Activated naive CD8-positive, alpha-beta T cell treated with anti-CD3 and anti-CD28 coated beads, Interleukin-2, amount 10 ng/mL, durations not matched to agents 7 days and 5 days (primary cell): ENCODE measurements at places on chromosomes 16 and 17. TPM values are rescaled to one million over a fixed set of nuclear protein-coding genes. Genes with fewer than 3 reads are reported as not detected.
A peak's percentile ranks its signal among the peaks of the same experiment; 100 is the strongest.

Gene KRTAP9-2
- not detected for total RNA-seq

Gene CACNG1
- not detected for total RNA-seq

Gene NOXO1
- 0.58 TPM for total RNA-seq

Gene MOSMO
- total RNA-seq, result 14.7 TPM

Gene DPEP3
- 0.64 TPM for total RNA-seq

Gene GRB7
- total RNA-seq, result 0.61 TPM

Gene CCDC200
- 0.45 TPM for total RNA-seq

Gene APOBR
- total RNA-seq, result 23.9 TPM

Gene C17orf107
- 1.9 TPM for total RNA-seq

Gene PLA2G15
- total RNA-seq, result 10.8 TPM

Gene GIT1
- 73.3 TPM for total RNA-seq

Gene RPGRIP1L
- 5.5 TPM for total RNA-seq

Gene DPEP1
- not detected for total RNA-seq

Gene STXBP4
- 7.9 TPM for total RNA-seq

Gene CLEC19A
- total RNA-seq, result not detected

DNA sequence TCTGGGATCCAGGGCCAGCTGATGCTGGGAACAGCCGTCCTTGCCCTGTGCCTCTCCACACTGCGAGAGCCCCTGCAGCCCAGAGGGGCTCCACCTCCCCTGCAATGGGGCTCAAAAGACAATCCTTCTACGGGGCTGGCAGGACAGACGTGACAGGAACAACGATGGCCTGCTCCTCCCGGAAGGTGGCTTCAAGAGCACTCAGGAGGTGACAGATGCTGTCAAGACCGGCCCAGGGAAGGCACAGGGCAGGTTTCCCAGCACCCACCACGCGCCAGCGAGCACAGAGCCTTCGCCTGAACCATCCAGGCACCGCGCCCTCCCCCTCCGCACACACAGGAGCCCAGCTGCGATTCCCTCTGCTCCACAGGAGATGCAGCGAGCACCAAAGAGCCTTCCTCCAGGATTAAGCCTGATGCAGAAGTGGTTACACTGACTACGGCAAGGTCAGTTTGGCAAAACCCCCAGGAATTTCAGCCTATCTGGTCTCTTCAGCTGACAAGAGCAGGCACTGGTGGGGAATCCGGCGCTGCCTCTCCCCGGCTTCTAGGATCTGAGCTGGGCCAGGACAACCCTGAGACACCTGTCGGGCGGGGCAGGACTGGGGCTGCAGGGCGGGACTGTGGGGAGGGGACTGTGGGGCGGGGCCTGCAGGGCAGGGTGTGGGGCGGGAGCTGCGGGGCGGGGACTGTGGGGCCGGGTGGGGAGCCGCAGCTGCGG is 103.4 kb downstream of the ZNF778 start:
- peaks cover 14% of the 10 kb centered on the region for H3K36me3 ChIP-seq
- H3K27ac ChIP-seq, result no peak overlapping the region
- H3K27me3 ChIP-seq, result no peaks in the 10 kb centered on the region
- peaks cover 77% of the 10 kb centered on the region for H3K4me1 ChIP-seq
- peak; percentile 32 for DNase-seq
- no peak overlapping the region for H3K4me3 ChIP-seq

DNA sequence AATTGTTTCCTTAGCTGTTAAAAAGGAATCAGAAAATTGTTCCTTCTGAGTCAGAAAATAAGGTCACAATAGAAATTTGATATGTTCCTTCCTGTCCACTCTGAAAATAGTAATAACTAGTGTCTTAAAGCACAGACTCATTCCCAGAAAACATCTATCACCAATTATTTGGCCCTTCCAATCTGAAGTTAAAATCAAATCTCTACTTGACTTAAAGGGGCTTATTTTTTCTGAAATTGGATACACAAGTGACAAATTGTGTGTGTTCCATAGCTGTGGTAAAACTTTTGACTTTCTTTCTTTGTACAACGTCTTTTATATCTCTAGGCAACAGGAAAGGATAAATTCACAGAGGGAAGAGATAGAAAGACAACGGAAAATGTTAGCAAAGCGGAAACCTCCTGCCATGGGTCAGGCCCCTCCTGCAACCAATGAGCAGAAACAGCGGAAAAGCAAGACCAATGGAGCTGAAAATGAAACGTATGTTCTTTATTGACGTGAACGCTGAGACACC is 54.5 kb upstream of the MRC2 start:
- DNase-seq, result no peak
- H3K36me3 ChIP-seq, result peaks cover 37% of the 10 kb centered on the region
- no peaks in the 10 kb centered on the region for H3K4me1 ChIP-seq
- H3K4me3 ChIP-seq, result no peak overlapping the region
- no peak overlapping the region for H3K27ac ChIP-seq

- DNase-seq, result no peak
- peaks cover 7% of the 10 kb centered on the region for H3K36me3 ChIP-seq
- H3K4me3 ChIP-seq, result no peak overlapping the region
- peaks cover 7% of the 10 kb centered on the region for H3K4me1 ChIP-seq
- H3K27me3 ChIP-seq, result no peaks in the 10 kb centered on the region
Measured at GRCh38 chr17:51372345-51373004, 112.1 kb downstream of the UTP18 start.

DNA sequence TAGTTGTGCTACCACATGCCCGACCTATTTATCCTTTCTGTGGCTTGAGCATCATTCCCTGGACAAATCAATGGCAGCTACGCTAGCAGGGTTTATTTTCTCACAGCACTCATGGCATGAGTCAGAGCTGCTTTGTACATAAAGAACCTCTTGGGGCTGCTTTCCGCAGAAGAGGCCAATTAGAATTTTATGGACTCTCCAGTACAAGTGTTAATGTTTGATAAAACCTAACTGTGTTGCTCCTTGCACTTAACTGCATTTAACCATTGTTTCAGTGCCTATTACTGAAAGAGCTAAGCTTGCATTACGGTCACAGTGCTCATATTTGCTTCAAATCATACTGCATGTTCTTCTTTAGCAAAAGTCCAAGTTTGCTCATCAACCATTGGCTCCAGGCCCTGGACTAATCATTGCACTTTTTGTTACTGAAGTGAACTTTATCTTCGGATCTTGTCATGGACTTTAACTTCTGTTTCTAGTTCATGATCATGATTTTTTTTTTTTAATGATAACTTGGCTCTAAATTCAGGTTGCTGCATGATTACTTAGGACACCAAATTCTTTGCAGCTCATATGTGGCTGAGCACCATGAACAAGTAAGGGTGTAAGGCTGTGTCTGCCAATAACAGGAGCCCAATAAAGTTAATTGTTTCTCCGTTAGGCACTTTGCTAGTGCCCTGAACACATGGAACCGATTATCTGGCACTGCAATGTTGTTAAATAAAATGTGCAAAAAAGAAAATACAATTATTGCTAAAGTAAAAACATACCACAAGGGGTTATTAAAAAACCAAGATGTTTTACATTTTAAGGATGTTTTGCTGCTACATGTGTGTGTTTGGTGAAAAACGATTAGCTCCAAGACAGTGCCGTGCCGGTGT is 492.2 kb downstream of the KCNJ2 start:
- no peaks in the 10 kb centered on the region for H3K4me1 ChIP-seq
- H3K27ac ChIP-seq, result no peak overlapping the region
- H3K4me3 ChIP-seq, result no peak overlapping the region
- peaks cover 2% of the 10 kb centered on the region for H3K27me3 ChIP-seq
- H3K36me3 ChIP-seq, result no peaks in the 10 kb centered on the region

- no peak for DNase-seq
- H3K27me3 ChIP-seq, result no peaks in the 10 kb centered on the region
- no peaks in the 10 kb centered on the region for H3K4me1 ChIP-seq
Measured at GRCh38 chr16:20216591-20217217, 110.6 kb downstream of the GP2 start.

- no peaks in the 10 kb centered on the region for H3K4me1 ChIP-seq
- no peak overlapping the region for H3K27ac ChIP-seq
- peaks cover 4% of the 10 kb centered on the region for H3K36me3 ChIP-seq
- DNase-seq, result no peak
- H3K4me3 ChIP-seq, result no peak overlapping the region
- H3K27me3 ChIP-seq, result no peaks in the 10 kb centered on the region
Measured at GRCh38 chr17:63203652-63204051, 237.6 kb downstream of the TANC2 start.

DNA sequence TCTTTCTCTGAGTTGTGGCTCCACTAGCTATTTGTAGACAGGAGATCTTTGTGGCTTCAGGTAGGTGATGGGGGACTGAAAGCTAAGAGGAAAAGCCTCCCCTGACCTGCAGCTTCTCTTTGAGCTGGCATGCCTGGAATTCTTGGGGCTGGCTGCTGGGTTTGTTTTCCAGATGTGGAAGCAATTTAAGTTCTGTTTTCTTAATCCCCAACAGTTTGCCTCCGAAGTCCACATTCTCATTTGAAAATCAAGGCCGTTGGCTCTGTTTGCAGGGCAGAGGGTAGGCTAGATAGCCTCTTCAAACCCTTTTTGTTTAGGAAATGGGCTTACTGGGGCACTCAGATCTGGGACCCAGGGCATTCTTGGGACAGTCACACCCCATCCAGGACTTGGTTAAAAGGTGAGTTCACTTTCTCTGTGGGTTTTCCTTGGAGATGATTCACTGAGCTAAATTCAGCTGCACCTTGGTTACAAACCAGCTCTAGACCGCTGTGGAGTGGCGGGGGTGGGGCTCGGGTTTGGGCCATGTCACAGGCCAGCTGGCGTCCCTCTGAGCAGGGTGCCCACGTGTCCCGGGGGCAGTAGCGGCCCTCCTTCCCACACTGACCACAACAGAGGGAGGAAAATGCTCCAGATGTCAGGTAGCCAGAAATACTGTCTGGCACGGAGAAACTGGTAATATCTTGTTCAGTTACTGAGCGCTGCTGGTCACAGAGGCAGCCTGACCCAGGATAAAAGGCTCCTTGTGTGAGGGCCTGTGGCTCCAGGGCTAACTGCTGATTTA is 108.5 kb downstream of the RAB11FIP4 start:
- H3K4me3 ChIP-seq, result peak overlapping the region; percentile 13
- no peaks in the 10 kb centered on the region for H3K36me3 ChIP-seq
- peak overlapping the region; percentile 56 for H3K27ac ChIP-seq
- H3K4me1 ChIP-seq, result peaks cover 30% of the 10 kb centered on the region
- no peaks in the 10 kb centered on the region for H3K27me3 ChIP-seq

DNA sequence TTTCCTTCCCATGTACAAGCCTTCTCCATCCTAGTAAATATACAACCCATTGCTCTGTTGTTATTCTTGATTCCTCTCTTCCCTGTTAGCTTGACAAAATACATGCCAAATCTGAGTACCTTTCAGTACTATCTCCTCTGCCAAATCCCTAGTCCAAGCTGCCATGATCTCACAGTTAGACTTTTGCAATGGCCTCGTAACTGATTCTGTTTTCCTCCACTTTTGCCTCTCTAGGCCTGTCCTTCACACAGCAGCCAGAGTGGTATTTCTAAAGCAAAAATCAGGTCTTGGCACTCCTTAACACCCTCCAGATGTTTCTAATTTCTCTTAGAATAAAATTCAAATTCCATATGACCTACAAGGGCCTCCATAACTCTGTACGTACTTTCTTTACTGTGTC is 153.0 kb upstream of the RBL2 start:
- H3K4me3 ChIP-seq, result no peak overlapping the region
- no peaks in the 10 kb centered on the region for H3K4me1 ChIP-seq
- H3K36me3 ChIP-seq, result peaks cover 11% of the 10 kb centered on the region

GRCh38 chr16:89096768-89097391 is 3.2 kb downstream of the ACSF3 start:
- peak; percentile 65 for DNase-seq
- H3K4me3 ChIP-seq, result peak overlapping the region; percentile 76
- H3K4me1 ChIP-seq, result peaks cover 54% of the 10 kb centered on the region
- H3K27ac ChIP-seq, result peak overlapping the region; percentile 94

- no peak overlapping the region for H3K27ac ChIP-seq
- H3K4me1 ChIP-seq, result no peaks in the 10 kb centered on the region
- H3K27me3 ChIP-seq, result no peaks in the 10 kb centered on the region
- no peak overlapping the region for H3K4me3 ChIP-seq
- no peak for DNase-seq
Measured at GRCh38 chr17:61699032-61699431, 108.0 kb upstream of the NACA2 start.
